C1 segment of cervical spinal cord (tissue), 14 donors: ENCODE measurements at places on chromosomes 1 and 21.
A peak's percentile ranks its signal among the peaks of the same experiment; 100 is the strongest.

DNA sequence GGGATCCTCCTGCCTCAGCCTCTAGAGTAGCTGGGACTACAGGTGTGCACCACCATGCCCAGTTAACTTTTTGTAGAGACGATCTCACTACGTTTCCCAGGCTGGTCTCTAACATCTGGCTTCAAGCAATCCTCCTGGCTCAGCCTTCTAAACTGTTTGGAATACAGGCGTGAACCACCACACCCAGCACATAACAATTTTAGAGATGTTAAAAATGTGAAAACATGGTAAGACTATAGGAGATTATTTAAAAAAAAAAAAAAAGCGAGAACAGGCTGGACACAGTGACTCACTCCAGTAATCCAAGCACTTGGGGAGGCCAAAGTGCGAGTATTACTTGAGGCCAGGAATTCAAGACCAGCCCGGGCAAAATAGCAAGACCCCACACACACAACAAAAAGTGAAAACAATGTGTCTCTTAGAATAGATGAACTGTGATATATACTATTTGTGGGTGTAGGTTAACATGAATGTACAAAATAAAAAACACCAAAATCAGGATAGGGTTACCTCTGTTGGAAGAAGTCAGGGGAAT lies 19.6 kb downstream of the CCDC18 start:
- no peak for DNase-seq

GRCh38 chr1:192003295-192004077 lies 154.8 kb upstream of the RGS18 start:
- no peak for DNase-seq

GRCh38 chr1:39426346-39426745 lies 65.1 kb upstream of the BMP8A start:
- DNase-seq: no peak

GRCh38 chr1:157734321-157734720 lies 33.8 kb upstream of the FCRL3 start:
- DNase-seq: no peak

DNA sequence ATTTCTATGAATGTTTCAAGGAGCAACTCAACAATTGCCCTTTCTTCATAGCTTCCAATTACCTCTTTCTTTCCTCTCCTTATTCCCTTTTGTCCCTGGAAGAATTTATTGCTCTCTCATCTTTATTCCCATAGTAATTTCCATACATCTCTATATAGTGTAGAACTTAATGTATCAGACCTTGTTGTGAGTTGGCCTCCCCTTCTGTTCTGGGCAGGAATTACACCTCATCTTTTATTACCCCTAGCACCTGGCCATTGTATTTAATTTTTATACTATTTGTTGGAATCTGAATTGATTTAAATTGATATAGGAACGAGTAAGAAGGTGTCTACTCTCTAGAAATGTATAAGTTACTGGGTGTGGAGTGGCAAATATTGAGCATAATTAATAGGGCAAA lies 114.5 kb downstream of the CACHD1 start:
- no peak for DNase-seq

DNA sequence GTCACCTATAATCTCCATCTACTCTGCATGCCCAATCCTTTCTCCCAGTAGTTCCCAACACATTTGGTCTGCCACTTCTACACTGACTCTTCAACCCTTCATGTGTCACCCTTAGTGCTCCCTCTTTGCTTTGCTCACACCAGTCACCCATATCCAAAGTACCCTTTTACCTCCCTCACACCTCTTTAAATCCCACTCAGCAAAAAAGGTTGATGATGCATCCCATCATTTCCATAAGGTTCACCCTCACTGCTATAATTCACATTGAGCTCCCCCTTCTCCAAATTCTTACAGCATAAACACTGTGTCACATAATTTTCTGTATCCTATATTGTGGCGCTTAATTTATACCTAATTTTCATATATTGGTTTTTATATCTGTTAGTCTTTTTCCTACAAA lies 83.8 kb upstream of the ATP1B1 start:
- no peak for DNase-seq

GRCh38 chr1:199403531-199404116 lies 623.9 kb upstream of the NR5A2 start:
- no peak for DNase-seq

DNA sequence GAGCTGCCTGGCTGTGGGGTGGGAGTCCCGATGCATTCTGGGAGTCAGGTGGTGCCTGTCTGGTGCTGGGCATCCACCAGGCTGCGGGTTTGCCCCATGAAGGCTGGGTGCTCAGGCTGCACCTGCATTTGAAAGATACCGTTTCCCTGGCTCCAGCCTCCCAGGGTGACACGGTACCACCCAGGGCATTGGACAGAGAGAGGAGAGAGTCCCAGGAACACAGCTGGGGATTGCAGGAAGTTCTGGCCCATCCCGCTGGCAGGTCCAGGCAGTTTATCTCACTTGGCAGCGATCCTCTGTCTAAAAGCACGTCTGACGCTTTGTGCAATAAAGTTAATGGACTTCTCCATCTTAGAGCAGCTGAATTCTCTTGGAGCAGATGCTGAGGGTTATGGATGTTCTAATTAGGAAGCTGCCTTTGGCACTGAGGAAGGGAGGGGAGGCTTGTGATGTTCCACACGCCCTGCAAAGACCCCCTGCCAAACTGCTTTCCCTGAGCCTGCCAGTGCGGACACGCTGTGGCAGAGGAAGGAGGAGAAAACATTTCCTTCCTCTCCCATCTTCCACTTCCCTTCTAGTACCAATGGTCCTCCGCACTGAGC lies 246.9 kb downstream of the GRIK3 start:
- DNase-seq: no peak

GRCh38 chr21:18430341-18430740 lies 26.8 kb upstream of the TMPRSS15 start:
- DNase-seq: no peak

- no peak for DNase-seq
These were observed 2.9 kb downstream of the GRIK3 start for GRCh38 chr1:37031429-37031828.

GRCh38 chr1:203126151-203126865 lies 1.2 kb upstream of the ADORA1 start:
- DNase-seq: peak; percentile 65

DNA sequence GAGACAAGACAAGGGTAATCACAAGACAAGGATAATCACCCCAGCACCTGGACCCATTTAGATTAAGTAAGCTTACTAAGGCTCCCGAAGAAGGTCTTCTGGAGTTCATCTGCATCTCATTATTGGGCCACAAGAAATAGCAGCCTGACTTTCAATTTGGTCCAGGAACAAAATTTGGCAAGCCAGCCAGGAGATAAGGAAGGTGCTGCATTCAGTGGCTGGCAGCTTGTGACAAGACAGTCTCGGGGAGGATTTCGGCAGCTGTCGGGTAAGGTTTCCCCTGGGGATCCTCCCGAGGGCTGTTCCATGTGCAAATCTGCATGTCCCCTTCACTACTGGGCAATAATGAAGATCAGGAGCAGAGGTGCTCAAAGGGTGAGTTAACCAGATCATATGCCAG lies 195.2 kb downstream of the FCRL5 start:
- DNase-seq: no peak

DNA sequence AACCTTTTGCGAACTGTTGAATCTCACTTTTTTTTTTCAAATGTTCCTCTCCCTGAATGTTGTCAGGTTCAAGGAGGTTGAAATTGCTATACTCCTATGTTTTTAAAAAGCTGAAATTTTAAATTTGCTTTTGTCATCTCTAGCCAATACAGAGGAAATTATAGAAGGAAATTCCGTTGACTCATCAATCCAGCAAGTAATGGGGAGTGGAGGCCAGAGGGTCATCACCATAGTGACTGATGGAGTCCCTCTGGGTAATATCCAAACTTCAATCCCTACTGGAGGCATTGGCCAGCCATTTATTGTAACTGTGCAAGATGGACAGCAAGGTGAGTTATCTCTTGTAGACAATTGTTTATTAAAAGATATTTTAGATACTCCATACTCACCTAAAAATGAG lies 36.3 kb downstream of the GABPB2 start:
- DNase-seq: no peak

- no peak for DNase-seq
These were observed 94.7 kb downstream of the DMRTB1 start for GRCh38 chr1:53553734-53554509.

- no peak for DNase-seq
These were observed 4.6 kb upstream of the VSIG8 start for GRCh38 chr1:159866905-159867663.

DNA sequence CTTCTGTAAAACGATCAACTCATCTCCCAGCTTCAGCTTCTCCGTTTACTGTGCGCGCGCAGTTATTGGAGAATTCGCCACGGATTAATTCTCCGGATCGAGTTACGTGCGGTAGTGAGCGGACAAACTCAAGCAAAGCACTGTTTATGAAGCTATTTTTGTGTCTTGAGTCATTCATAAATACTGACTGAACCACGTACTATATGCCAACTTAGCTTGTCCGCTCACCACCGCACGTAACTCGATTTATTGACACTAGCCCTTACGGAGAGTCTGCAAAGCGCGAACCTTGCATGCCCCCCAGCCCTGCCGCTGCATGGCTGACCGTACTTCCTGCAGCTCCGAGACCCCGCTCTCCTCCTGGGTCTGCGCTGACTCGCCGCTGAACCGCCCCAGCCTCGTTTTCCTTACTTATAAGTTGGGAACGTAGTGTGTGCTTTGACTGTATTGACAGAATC lies 773 bp downstream of the CHD1L start:
- peak; percentile 57 for DNase-seq

DNA sequence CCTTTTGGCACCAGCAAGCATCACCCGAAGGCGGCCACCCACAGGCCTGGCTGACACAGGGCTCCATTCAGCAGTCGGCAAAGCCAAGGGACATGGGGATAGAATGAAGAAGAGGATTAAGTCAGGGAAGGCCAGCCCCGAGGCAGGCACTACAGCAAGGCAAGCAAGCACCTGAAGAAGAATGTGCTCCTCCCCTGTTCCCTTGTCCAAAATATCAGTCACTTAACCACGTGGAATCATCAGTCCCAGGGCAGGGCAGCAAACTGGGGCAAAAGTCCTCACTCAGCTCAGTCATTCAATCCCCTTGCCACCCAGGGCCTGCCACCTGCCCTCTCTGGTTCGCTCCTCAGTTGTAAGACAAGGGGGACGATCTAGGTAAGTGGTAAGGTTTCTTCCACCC lies 9.3 kb downstream of the KANK4 start:
- DNase-seq: no peak

- DNase-seq: no peak
These were observed 14.3 kb upstream of the S100A11 start for GRCh38 chr1:152050886-152051675.

DNA sequence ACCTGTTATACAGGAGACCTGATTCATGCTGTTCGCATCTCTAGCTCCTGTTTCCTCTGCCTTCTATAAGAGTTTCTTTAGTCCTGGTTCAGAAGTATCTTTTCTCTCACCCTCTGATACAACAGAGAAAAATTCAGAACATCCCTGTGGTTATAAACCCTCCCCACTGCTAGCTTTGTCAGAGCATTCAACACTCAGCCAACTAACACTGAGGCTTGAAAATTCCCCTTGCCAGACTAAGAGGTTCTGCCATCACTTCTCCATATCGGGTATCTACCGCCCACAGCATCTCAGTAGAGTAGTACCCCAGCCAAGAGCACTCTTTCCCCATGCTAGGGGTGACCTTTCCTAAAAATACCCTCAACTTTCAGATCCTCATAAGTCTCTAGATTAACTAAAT lies 19.6 kb upstream of the PIK3R3 start:
- no peak for DNase-seq

GRCh38 chr1:87333692-87334347 lies 5.1 kb downstream of the LMO4 start:
- DNase-seq: no peak

GRCh38 chr21:15732290-15732995 lies 2.7 kb downstream of the USP25 start:
- DNase-seq: no peak

GRCh38 chr21:25931765-25932164 lies 197.0 kb downstream of the GABPA start:
- DNase-seq: no peak

- no peak for DNase-seq
These were observed 327.5 kb upstream of the POGK start for GRCh38 chr1:166511761-166512160.

GRCh38 chr1:181416268-181416860 lies 67.0 kb upstream of the CACNA1E start:
- no peak for DNase-seq

GRCh38 chr1:236172041-236172579 lies 29.8 kb downstream of the GPR137B start:
- DNase-seq: no peak

DNA sequence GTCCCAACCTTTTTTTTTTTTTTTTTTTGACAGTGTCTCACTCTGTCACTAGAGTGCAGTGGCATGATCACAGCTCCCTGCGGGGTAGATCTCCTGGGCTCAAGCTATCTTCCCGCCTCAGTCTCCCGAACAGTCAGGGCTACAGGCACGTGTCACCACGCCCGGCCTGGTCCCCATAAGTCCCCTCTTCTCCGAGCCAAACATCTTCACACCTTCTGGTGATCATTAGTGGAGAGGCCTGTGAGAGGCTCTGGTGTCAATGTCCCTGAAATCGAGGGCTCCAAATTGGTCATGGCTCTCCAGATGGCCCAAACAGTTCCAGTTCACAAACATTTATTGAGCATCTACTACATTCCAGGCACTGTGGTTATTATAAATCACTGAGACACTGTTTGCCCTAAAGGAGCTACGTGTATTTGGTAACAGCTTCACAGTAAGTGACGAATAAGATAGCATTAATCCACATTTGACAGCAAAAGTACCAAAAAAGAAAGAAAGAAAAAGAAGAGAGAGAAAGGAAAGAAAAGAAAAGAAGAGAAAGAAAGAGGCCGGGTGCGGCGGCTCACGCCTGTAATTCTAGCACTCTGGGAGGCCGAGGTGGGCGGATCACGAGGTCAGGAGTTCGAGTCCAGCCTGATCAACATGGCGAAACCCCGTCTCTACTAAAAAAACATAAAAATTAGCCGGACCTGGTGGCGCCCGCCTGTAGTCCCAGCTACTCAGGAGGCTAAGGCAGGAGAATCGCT lies 867 bp upstream of the TIMM17A start:
- DNase-seq: no peak

- DNase-seq: no peak
These were observed 932 bp upstream of the USP24 start for GRCh38 chr1:55216096-55216495.

GRCh38 chr1:17167041-17167785 lies 37.7 kb upstream of the PADI1 start:
- DNase-seq: no peak

GRCh38 chr21:45148316-45148990 lies 74.1 kb downstream of the ADARB1 start:
- no peak for DNase-seq

DNA sequence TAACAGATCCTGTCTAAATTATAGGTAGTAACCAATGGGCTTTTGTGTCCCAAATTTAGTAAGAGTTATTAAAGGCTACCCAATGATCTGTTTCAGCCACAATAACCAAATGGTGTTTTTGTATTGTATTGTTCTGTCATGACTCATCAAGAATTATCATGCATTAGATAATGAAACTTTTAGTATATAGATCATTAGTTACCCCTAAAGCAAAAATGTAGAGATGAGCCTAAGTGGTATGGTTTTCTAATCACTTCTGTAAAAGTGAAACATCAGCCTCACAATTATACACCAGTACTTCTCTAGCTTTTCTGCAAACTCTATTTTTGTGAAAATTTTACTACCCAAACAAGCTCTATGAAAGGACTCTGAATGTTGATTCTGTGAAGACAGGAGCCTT lies 71.4 kb downstream of the LRRC7 start:
- DNase-seq: no peak
